ENCODE measurements at places on chromosomes 3 and 15.

- DNase-seq, result no peak
Observed at GRCh38 chr3:28768439-28768838, 419.8 kb upstream of the AZI2 start.

- DNase-seq, result no peak
Observed at GRCh38 chr15:92075764-92076163, 222.3 kb downstream of the SLCO3A1 start.

DNA sequence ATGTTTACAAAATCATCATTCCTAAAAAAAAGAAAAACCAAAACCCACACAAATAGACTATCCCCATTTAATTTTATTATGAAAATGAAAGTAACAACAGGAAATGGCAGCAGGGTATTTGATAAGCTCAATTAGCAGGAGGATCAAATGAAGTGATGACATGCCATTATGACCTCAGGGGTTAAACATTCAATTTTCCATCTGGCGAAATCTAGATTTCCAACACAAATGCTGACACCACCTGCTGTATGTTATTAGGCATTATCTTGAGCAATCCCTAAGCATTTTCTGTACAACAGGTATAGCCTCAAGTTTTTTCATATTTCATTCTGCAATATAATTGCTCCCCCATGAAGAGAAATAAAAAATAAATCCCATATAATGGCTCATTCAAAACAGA, 57.1 kb downstream of the SHQ1 start:
- DNase-seq, result no peak

DNA sequence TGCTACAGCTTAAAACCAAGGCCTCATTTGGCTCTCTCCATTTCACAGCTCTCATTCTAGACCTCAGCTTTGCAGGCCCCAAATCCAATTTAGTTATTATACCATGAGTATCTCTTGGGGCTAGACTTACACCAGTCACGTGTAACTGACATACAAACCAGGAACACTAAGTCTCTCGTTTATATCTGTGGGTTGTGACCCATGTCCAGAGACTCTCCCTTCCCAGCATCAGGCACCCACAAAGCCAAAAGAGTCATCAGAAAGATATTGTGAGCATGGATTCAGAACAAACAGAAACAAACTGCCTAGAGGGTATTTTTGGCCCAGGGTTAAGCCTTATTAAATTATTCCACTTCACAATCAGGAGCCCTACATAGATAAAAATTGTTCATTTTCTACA, 5.6 kb upstream of the CCDC13 start:
- DNase-seq, result no peak

DNA sequence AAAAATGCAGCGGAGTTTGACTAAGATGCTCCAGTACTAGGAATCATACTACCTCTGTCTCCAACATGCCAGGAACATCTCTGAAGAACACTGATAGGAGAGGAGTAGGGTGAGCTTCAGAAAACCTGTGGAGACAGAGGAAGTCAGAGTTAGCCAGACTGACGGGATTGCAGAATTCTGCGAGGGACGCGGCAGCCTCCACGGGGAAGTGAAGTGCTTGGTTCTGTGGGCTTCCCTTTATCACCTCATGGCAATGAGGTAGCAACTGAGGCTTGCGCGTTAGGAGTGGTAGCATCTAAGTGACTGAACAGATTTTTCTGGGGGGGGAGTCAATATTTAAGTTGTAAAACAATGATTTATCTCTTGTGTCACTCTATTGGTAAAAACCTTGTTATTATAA, 226.3 kb downstream of the MCTP2 start:
- DNase-seq, result no peak

DNA sequence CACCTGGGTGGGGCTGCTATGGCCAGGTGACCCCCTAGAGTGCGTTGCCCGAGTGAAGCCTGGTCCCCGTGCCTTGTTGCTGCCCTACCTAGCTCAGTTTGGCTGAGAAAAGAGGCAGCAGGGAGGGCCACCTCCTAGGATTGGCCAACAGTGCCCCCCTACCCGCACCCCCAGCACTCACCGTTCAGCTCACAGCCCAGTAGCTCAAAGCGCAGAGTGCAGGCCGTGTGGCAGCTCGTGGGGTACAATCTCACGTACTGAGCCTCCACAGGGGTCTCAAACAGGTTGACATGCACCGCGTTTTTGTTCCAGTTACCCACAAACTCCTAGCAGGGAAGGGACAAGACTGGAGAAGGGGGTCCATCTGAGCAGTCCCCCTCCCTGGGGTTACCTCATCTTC, 7.6 kb downstream of the MFGE8 start:
- no peak for DNase-seq

DNA sequence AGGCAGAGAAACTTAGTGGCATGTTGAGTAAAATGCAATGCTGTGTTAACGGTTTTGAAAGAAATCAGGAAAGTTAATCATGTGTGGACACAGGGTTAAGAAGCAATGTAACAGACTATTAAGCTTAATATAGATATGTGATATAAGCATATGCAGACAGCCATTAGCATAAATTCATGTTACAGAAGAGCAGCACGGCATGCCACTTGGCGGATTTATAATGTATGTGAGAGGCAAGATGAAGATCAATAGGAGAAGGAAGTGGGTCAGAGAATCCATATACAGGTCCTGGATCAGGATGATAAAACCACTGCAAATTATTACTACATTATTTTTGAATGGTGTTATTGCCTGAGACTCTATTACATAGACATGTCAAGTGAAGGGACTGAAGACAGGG, 694.3 kb downstream of the MCTP2 start:
- no peak for DNase-seq

- no peak for DNase-seq
Observed at GRCh38 chr15:100924436-100924835, 5.3 kb downstream of the LRRK1 start.

DNA sequence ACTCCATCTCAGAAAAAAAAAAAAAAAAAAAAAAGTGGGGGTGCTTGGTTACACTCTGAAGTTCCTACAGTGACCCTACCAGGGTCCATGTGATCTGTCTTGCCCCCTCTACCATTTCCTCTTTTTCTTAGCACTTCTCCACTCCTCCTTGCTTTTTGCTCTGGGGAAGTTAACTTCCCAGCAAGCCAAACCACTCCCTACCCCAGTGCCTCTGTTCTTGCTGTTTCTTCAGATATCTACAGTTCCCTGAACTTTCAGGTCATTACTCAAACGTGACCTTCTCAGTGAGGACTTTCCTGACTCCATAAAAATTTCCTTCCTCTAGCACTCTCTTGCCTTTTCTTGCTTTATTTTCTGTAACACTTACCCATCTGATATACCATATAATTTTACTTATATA, 61.1 kb upstream of the GCNT3 start:
- DNase-seq, result no peak

GRCh38 chr15:67865766-67866165, 25.9 kb upstream of the RNU6-1 start:
- DNase-seq, result no peak
